ENCODE measurements at places on chromosomes 2 and 18. TPM values are rescaled to one million over a fixed set of nuclear protein-coding genes. Genes with fewer than 3 reads are reported as not detected.

IL1RL2 gene
- total RNA-seq: not detected

SERPINB11 gene
- total RNA-seq: not detected

ZNF396 gene
- 0.94 TPM for total RNA-seq

MDH1 gene
- total RNA-seq: 1,569 TPM

ALPI gene
- total RNA-seq: not detected

NMS gene
- total RNA-seq: not detected

GRCh38 chr2:143728498-143728897, 599.3 kb downstream of the ARHGAP15 start:
- DNase-seq: no peak

DNA sequence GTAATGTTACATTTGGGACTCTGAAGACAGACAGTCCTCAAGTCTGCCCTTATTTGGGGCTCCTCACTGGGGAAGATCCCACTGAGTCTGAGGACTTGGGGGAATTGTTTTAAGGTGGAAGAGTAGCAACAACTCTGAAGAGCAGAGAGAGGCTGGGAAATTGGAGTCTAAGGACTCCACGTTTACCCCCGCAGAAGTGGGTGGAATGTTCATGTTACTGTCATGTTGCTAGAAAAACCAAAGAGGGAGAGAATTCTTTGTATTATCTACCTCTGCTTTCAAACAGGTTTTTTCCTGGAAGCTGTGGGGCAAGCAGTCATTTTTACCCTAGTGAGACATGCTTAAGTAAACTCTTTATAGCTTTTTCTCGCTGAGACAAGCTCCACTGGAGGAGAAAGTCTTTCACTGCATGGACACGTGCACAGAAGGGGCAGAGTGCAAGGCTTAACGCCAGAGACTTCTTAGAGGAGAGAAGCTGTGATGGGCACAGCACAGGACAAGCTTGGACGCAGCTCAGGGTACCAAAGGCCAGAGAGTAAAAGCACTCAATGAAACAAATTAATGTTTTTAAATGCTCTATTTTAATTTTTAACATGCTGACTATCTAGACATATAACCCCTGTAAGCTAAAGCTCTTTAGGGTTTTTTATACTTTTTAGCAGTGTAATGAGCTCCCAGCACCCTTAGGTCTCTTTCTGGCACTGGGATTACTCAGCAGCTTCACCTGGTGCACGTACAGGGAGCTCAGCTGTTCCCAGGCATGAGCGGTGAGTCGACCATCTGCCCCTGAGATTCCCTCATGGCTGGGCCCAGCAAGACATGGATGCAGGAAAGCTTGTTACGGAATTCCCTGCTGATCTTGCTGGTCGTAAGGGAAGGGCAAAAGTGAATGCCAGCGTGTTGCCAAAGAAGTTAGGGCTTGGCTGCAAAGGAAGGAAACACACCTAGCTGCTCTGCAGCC, 54.5 kb upstream of the BIN1 start:
- no peak for DNase-seq

DNA sequence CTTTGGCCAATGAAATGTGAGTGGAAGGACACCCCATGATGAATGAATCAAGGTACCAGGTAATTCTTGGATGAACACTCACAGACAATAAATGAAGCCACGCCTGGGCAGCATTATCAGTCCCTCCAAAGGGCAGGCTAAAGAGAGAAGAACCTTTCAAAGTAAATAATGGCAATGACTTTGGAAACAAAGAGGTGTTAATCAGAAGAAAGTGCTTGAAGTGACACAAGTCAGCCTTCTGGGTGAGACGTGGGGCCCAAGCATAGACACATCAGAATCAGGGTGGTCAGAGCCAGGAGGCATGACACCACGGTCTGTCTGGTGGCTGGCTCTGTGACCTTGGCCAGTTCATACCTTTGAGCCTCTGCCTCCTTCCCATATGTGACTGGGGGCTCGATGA, 103.3 kb downstream of the POLR1A start:
- DNase-seq: no peak

DNA sequence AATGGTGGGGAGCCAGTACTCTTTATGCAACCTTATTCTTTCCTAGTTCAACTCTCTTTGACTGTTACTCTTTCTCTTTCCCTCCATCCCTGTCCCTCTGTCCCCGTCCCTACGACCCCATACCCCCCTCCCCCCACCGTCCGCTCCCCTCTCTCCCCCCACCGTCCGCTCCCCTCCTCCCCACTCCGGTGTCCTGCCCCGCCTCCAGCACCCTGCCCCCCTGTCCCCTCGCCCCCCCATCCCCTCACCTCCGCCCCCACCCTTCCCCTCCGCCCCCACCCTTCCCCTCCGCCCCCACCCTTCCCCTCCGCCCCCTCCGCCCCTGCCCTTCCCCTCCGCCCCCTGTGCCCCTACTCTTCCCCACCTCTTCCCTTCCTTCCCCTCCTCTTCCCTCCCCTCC, 128.4 kb downstream of the LPIN1 start:
- no peak for DNase-seq

DNA sequence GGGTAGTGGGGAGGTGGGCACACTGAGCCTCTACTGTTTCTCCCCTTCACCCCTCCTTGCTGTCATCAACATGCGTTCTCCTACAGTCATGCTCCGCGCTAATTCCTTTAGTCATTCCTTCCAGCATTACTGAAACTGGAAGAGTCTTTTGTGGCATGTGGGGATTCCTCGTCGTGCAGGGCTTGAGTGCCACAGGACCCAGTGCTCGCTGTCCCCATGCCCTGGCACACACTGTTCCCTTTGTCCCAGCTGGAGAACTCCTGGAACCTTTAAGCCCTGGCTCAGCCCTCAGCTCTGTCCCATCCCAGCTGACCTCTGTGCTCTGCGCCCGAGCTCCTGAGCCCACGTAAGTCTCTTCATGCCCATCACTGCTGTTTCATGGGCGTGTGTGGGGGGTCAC, 42.1 kb downstream of the ODC1 start:
- no peak for DNase-seq

DNA sequence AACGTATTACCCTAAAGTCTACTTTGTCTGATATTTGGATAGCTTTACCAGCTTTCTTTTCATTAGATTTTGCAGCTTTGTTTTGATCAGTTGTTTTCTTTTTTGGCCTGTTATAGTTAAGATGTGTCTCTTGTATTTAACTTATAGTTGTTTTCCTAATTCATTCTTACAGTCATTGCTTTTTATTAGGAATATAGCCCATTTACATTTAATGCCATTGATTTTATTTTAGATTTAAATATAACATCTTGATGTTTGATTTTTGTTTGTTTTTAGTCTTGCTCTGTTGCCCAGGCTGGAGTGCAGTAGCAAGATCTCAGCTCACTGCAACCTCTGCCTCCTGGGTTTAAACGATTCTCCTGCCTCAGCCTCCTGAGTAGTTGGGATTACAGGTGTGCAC, 215.9 kb upstream of the HDAC4 start:
- DNase-seq: no peak

- DNase-seq: no peak
Observed at GRCh38 chr2:101682311-101682710, 15.2 kb upstream of the MAP4K4 start.

GRCh38 chr2:215758691-215759090, 254.7 kb downstream of the MREG start:
- DNase-seq: no peak

GRCh38 chr18:76064998-76065397, 430.0 kb downstream of the ZNF516 start:
- DNase-seq: no peak

DNA sequence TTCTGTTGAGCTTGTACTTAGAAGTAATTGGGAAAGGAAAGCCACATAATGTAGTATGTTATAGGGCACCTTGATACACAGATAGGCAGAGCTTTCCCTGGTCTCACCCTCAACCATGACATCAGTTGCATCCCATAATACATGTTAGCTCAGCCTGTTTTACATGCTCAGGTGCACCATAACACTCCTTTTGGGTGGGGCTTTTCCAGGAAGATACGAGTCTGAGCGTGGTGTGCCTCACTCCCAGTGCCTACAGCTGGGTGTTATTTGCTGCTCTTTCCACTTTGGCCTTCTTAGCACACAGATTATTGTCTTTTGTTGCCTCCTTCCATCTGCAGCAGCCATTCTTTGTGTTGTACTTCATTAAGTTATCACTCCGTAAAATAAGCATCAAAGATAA, 11.9 kb downstream of the TTC39C start:
- DNase-seq: no peak

DNA sequence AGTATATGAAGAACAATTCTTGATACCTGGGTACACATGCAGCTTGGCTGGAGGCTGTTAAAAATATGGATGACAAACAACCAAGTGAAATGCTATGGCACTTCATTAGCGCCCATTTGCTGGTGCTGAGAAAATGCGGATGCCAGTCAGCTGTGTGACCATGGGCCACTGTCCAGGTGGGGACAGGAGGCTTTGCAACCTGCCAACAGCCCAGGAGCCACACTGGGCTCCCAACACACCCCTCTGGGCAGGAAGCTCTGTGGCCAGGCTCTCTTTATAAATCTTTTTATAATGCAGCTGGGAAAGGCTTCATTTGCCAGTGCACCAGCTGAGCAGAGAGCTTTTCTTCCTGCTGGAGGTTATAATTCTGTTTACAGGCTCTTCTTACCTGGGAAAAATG, 19.9 kb downstream of the RNF144A start:
- DNase-seq: no peak

GRCh38 chr2:860259-860855, 90.3 kb upstream of the SNTG2 start:
- no peak for DNase-seq
